ENCODE measurements at places on chromosomes 12 and 14.

- DNase-seq, result peak; percentile 57
Observed at GRCh38 chr12:109053382-109054123, 1.2 kb downstream of the USP30 start.

GRCh38 chr14:96104469-96105057 lies 65.4 kb downstream of the C14orf132 start:
- DNase-seq, result no peak

GRCh38 chr14:41144370-41144769 lies 462.3 kb upstream of the LRFN5 start:
- no peak for DNase-seq

DNA sequence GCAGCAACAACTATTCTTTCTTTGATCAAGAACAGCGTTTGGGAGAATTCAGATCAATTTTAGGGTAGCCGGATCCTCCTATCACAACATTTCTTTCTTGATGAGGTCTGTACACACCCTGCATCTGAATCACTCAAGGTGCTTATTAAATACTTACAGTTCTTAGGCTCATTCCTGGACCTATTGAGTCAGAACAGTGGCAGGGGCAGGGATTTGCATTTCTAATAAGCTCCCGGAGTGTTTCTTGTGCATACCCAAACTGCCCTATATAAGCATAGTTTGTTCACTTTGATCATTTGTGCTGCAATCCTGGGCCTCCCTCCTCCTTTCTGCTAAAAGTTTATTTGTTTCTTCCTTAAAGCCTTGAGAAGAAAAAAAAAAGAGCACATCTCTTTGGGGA lies 80.5 kb upstream of the RPH3A start:
- no peak for DNase-seq

- DNase-seq, result no peak
Observed at GRCh38 chr12:104549815-104550480, 93.2 kb downstream of the CHST11 start.

GRCh38 chr14:69034612-69035262 lies 55.6 kb upstream of the ACTN1 start:
- DNase-seq, result no peak

DNA sequence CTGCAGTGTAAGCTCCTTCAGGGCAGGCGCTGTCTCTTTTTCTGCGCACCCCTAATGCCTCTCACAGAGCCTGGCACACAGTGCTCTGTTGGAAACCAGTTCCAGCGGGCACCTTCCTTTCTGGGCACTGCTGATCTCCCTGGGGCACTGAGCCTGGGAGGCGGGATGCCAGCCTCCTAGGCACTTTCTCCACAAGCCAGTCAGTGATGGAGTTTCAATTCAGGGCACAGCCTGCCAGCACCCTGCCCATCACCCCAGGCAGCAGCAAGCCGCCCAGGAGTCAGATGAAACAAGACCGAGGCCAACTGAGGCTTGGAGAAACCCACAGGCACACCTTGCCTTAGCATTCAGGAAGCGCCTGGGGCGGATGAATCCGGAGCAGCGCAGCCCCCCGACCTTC lies 5.7 kb upstream of the CTDSP2 start:
- DNase-seq, result no peak

- no peak for DNase-seq
Observed at GRCh38 chr14:51479584-51480325, 172.0 kb upstream of the FRMD6 start.

DNA sequence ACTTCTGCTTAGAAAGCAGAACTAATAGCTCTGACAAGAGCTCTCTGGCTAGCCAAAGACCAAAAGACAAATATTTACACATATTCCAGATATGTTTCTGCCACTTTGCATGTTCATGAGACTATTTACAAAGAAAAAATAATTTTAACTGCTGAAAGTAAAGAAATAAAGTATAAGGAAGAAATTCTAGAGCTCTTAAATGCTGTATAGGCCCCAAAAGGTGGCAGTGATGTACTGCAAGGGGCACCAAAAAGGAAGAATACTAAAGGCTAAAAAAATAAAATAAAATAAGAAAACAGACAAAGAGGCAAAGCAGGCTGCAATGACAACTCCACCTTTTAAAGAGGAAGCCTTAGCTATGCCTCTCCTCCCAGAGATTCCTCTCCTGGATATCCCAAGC lies 23.0 kb downstream of the KLRK1 start:
- DNase-seq, result no peak

GRCh38 chr12:65524666-65525065 lies 246.2 kb downstream of the MSRB3 start:
- no peak for DNase-seq

- no peak for DNase-seq
Observed at GRCh38 chr14:63308723-63309317, 9.9 kb downstream of the GPHB5 start.

- no peak for DNase-seq
Observed at GRCh38 chr12:126160912-126161311, 1095.7 kb downstream of the AACS start.

DNA sequence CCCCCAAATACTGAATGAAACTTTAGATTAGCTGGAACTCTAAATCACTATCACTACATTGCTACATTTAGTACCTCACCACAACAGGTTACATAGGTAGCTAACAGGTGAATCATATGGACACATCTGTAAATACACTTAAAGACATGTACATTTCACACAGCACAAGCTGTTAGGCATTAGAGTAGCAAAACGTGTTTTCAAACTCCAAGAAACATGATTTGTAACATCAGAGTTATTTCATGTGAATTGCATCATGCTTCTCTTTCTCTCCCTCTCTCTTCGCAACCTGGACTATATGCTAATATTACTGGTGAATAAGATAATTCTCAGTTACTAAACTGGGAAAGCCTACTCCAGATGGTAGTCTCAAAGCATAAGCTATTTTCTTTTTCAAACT lies 4.3 kb downstream of the SEL1L start:
- DNase-seq, result no peak

DNA sequence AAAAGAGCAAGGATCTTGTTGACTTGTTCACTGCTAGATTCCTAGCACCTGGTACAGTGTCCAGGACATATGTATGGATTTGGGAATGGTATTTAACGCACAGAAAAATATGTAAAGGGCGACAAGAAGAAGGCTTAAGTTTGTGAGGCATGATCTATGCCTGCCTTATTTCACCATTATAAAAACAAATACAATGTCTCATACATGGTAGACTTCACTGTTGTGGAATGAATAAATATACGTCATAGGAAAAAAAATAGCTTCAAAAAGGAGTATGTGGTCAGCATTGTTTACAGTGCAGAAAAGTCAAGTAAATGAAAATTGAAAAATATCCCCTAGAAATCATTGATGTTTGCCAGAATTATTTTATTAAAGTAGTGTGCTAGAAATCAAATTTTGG lies 30.0 kb downstream of the HCFC2 start:
- DNase-seq, result no peak

- no peak for DNase-seq
Observed at GRCh38 chr12:5438671-5439200, 6.8 kb downstream of the NTF3 start.

DNA sequence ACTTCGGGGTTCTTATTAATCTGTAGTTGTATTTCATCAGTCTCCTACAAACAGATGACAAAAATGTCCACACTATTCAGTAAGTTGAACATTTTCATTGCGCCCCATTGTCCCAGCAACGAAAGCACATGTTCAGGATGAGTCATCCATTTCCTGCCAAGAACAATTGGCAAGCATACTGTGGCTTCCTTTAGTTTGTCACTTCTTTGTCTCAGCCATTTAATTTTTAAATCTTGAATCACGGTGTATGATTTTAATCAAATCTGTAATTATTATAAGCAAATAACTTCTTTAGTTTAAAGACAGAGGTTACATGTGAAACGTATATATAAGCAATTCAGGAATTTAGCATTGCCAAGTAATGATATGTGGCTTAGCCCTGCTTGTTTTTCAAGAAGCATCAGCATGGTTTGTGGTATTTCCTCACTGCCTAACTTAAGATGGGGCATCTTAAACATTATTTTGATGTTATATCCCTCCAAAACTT lies 211.3 kb upstream of the KRR1 start:
- peak; percentile 82 for DNase-seq

GRCh38 chr12:64352181-64352580 lies 38.4 kb downstream of the C12orf56 start:
- DNase-seq, result no peak

DNA sequence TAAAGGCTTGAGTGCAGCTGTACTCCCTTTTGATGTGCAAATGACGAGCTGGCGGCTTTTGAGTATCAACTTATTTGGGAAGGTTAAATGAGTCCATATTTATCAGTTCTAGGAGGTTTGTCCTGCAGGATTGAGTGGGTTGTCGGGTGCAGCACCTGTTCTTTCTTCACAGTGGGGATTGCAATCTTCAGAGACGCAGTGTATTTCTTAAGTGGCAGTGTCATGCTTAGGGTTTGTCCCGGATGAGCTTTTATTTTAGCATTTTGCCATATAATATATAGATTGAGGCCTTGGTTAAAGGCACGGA lies 1.2 kb downstream of the FUT8 start:
- no peak for DNase-seq

GRCh38 chr12:67446716-67447115 lies 177.6 kb downstream of the CAND1 start:
- DNase-seq, result no peak

GRCh38 chr14:21199611-21200560 lies 44.0 kb upstream of the OR5AU1 start:
- no peak for DNase-seq

- no peak for DNase-seq
Observed at GRCh38 chr14:47846008-47846407, 170.6 kb upstream of the MDGA2 start.

- DNase-seq, result no peak
Observed at GRCh38 chr12:93500667-93501066, 33.4 kb downstream of the MRPL42 start.

- DNase-seq, result no peak
Observed at GRCh38 chr12:18967814-18968213, 161.7 kb upstream of the PLEKHA5 start.

- no peak for DNase-seq
Observed at GRCh38 chr14:38524636-38525509, 269.0 kb upstream of the CLEC14A start.

DNA sequence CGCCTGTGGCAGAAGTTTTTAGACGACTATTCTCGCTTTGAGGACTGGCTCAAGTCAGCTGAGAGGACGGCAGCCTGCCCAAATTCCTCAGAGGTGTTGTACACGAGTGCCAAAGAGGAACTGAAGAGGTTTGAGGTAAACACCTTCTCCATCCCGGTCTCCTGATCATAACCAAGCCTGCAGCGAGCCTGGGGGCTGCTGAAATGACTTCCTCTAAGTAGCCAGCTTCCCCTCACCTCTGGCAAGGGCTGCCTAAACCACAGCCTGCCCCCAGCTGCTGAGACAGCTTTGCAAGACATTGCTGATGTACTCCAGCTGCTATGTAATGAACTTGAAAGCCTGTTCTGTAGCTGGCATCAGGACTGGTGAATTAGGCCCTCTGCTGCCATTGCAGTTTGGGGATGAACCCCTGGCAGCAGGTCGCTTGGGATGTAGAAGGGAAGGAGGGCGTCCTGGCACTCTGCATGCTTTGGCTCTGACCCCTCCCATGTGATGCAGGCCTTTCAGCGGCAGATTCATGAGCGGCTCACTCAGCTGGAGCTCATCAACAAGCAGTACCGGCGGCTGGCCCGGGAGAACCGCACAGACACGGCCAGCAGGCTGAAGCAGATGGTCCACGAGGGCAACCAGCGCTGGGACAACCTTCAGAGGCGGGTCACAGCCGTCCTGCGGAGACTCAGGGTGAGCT lies 84.6 kb downstream of the ESR2 start:
- no peak for DNase-seq

GRCh38 chr12:14930299-14930698 lies 8.0 kb downstream of the ERP27 start:
- DNase-seq, result no peak

DNA sequence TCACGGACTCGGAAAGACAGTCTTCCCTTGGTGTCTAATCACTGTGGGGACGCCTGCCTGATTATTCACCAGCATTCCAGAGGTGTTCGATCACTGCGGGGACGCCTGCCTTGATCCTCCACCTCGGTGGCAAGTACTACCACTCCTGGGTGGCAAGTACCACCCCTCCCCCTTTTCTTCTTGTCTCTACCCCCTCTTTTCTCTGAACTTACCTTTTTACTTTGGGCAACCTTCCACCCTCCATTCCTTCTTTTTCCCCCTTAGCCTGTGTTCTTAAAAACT lies 12.0 kb upstream of the LGMN start:
- DNase-seq, result no peak

- DNase-seq, result no peak
Observed at GRCh38 chr14:99715266-99716000, 31.3 kb downstream of the CYP46A1 start.

- DNase-seq, result no peak
Observed at GRCh38 chr14:47040550-47040949, 389.0 kb upstream of the RPL10L start.

GRCh38 chr12:11085419-11085818 lies 6.7 kb downstream of the TAS2R43 start:
- peak; percentile 21 for DNase-seq

DNA sequence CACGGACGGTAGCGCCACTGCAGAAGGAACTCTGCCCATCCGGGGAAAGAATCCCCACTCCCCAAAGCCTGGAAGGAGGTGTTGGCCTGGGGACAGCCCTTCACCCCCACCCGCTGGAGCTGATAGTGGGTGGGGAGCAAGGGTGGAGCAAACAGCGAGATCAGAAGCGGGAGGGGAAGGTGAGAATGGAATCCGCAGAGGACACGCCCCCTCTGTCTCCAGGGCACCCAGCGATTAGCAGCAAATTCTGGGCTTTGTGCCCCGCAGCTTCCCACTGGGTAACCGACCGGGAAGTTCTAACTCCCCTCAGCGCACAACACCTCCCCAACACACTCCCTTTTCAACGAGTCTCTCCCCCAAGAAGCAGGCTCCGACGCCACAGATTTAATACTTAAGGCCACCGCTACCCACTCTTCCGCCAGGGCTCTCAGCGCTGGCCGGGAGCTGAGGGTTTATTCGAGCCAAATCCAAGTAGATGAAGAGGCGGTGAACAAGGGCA lies 1.4 kb downstream of the SLC25A29 start:
- no peak for DNase-seq

DNA sequence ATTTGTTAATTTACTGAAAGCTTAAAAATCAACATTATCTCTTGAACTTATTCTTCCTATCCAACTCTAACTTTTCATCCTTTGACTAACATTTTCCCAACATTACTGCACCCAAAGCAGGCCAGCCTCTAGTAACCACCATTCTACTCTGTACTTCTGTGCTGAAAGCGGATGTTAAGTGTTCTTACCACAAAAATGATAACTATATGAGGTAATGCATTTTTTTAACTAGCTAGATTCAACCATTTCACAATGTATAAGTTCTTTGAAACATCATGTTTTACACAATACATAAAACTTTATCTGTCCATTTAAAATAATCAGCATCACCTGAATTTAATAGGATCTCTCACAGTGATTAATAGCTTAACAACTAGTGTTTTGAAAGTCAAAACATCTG lies 468.5 kb upstream of the MGAT4C start:
- no peak for DNase-seq

DNA sequence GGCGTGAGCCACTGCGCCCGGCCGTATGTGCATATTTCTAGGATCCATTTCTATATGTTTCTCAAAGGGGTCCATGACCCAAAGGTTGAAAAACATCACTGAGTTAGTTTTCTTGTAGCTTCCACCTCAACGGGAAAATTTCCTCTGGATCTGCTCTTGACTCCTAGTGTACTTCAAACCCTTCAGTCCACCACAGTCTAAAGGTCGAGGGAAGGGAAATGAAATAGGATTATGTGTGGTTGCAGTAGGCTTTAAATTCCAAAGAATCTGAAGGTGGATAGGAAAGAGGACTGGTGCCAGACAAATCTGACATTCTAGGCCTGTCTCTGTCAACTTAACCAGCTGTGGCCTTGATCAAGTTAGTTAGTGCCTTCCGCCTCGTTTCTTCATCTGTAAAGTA lies 1.7 kb upstream of the SUOX start:
- no peak for DNase-seq

- no peak for DNase-seq
Observed at GRCh38 chr12:89279499-89279898, 72.8 kb downstream of the DUSP6 start.

Data from activated CD4-positive, alpha-beta T cell treated with anti-CD3 and anti-CD28 coated beads, Interleukin-2, Interleukin-6, amounts not matched to agents 100 ng/mL and 50 ng/mL, durations not matched to agents 16 hours and 8 hours (primary cell).